ENCODE measurements at places on chromosomes 3 and 15. TPM values are rescaled to one million over a fixed set of nuclear protein-coding genes. Genes with fewer than 3 reads are reported as not detected.

GRCh38 chr3:89533275-89533674 is 425.9 kb downstream of the EPHA3 start:
- peaks cover 14% of the 10 kb centered on the region for H3K27me3 ChIP-seq
- no peak overlapping the region for H3K4me3 ChIP-seq
- no peaks in the 10 kb centered on the region for H3K36me3 ChIP-seq
- no peak overlapping the region for H3K27ac ChIP-seq
- H3K4me1 ChIP-seq, result no peaks in the 10 kb centered on the region

GRCh38 chr15:69013726-69014406 is 629 bp upstream of the NOX5 start:
- H3K27me3 ChIP-seq, result peaks cover 23% of the 10 kb centered on the region
- H3K27ac ChIP-seq, result no peak overlapping the region
- DNase-seq, result peak; percentile 3
- H3K4me1 ChIP-seq, result peaks cover 6% of the 10 kb centered on the region

DNA sequence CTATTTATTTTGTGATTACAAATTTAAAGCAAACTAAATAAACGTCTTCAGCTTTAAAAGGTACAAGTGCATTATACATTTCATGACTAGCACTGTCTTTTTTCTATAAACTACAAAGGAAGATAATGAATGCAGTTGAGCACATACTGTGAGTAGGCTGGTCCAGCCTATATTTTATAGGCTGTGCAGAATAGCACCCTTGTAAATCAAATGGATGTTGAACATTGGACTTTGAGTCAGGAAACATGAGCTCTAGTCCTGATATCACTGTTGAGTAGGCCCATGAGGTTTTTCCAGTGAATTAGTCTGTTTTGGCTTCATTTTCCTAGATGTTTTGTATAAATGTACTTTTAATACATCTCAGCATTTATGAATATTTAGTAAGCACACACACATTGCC is 447.3 kb upstream of the KCNMB2 start:
- DNase-seq, result no peak
- H3K36me3 ChIP-seq, result peaks cover 11% of the 10 kb centered on the region
- H3K4me3 ChIP-seq, result no peak overlapping the region
- H3K4me1 ChIP-seq, result peaks cover 42% of the 10 kb centered on the region
- no peaks in the 10 kb centered on the region for H3K27me3 ChIP-seq

DNA sequence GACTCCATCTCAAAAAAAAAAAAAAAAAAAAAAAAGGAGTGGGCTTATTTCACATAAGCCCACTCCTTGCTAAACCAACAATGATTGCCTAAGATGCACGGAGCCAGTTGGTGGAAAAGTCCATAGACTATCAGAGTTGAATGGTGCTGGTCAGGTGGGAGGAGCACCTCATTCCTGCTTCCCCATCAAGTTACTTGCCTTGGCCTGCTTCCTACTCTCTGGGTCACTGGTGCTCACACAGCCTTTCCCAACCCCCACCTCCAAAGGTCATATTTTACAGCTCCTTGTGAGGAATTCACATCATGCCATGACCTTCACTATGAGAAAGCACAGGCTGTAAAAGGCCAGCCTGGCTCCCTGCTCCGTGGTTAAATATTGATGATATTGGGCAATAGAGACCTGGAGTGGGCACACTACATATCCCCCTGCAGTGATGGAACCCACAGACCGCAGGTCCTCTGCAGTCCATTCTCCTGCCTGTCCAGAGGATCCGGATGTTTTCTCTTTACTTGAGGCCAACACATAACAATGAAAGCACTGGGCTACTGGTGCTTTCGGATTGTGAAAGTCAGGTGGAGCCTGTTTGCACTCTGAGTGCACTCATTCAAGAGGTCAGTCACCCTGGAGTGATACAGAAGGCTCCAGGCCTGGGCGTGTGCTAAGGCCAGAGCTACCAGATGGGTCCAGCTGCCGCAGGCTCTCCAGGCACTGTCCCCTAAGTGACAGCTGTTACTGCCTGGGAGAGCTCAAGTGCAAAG is at the start of gene SLC51B:
TSS of gene SLC51B (plus strand) at position 664 of the 758 bp plus-strand sequence. CDS start 4,618 bp downstream, outside the sequence.
- H3K36me3 ChIP-seq, result no peaks in the 10 kb centered on the region
- no peak within 1 kb of the TSS for H3K4me3 ChIP-seq
- no peaks in the 10 kb centered on the region for H3K27me3 ChIP-seq
- DNase-seq, result no peak
- no peak within 1 kb of the TSS for H3K27ac ChIP-seq

GRCh38 chr3:23991306-23991682 is 46.2 kb downstream of the NR1D2 start:
- no peak overlapping the region for H3K4me3 ChIP-seq
- no peak overlapping the region for H3K27ac ChIP-seq
- H3K36me3 ChIP-seq, result no peaks in the 10 kb centered on the region
- DNase-seq, result no peak
- H3K27me3 ChIP-seq, result no peaks in the 10 kb centered on the region
- H3K4me1 ChIP-seq, result peaks cover 24% of the 10 kb centered on the region

GRCh38 chr3:89332386-89332785 is 225.0 kb downstream of the EPHA3 start:
- H3K27ac ChIP-seq, result no peak overlapping the region
- H3K4me3 ChIP-seq, result no peak overlapping the region
- peaks cover 18% of the 10 kb centered on the region for H3K27me3 ChIP-seq
- no peaks in the 10 kb centered on the region for H3K36me3 ChIP-seq
- no peak for DNase-seq

GRCh38 chr3:130968221-130968620 is 58.4 kb downstream of the ASTE1 start:
- no peak for DNase-seq
- no peak overlapping the region for H3K27ac ChIP-seq
- H3K4me1 ChIP-seq, result no peaks in the 10 kb centered on the region
- no peak overlapping the region for H3K4me3 ChIP-seq

- DNase-seq, result no peak
- H3K27ac ChIP-seq, result no peak overlapping the region
- peaks cover 6% of the 10 kb centered on the region for H3K27me3 ChIP-seq
- H3K4me1 ChIP-seq, result no peaks in the 10 kb centered on the region
- H3K36me3 ChIP-seq, result no peaks in the 10 kb centered on the region
These were observed 205.6 kb downstream of the IL20RB start for GRCh38 chr3:137163241-137163871.

GRCh38 chr3:76043746-76044145 is 258.4 kb upstream of the ZNF717 start:
- peaks cover 35% of the 10 kb centered on the region for H3K4me1 ChIP-seq
- no peaks in the 10 kb centered on the region for H3K36me3 ChIP-seq

DNA sequence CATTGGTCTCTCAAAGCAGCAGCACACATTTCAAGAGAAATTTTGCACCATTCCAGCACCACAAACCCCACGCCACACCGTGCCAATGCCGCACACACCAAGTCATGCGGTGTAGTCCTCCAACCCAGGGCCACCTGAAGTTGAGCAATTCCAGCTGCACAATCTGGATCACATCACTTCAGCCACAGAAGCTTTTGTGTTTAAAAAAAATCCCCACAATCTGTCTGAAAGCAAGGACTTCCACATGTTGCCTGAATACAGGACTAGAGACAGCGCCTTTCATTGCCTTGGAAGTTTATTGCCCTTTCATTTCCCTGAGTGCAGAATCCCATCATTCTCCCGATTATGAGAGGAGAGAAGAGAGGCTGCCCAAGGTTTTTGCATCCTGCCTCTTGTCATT is 175.6 kb upstream of the BCL6 start:
- DNase-seq, result no peak
- H3K36me3 ChIP-seq, result peaks cover 4% of the 10 kb centered on the region
- no peaks in the 10 kb centered on the region for H3K27me3 ChIP-seq
- H3K27ac ChIP-seq, result no peak overlapping the region
- H3K4me3 ChIP-seq, result no peak overlapping the region
- peaks cover 12% of the 10 kb centered on the region for H3K4me1 ChIP-seq

- no peak overlapping the region for H3K4me3 ChIP-seq
- H3K4me1 ChIP-seq, result no peaks in the 10 kb centered on the region
- no peak overlapping the region for H3K27ac ChIP-seq
- DNase-seq, result no peak
- H3K27me3 ChIP-seq, result no peaks in the 10 kb centered on the region
These were observed 526.4 kb downstream of the SOX2 start for GRCh38 chr3:182238126-182238525.

GRCh38 chr3:60001369-60001768 is 951.5 kb upstream of the CFAP20DC start:
- H3K4me3 ChIP-seq, result no peak overlapping the region
- DNase-seq, result no peak
- peaks cover 2% of the 10 kb centered on the region for H3K4me1 ChIP-seq
- H3K27me3 ChIP-seq, result no peaks in the 10 kb centered on the region
- no peak overlapping the region for H3K27ac ChIP-seq

DNA sequence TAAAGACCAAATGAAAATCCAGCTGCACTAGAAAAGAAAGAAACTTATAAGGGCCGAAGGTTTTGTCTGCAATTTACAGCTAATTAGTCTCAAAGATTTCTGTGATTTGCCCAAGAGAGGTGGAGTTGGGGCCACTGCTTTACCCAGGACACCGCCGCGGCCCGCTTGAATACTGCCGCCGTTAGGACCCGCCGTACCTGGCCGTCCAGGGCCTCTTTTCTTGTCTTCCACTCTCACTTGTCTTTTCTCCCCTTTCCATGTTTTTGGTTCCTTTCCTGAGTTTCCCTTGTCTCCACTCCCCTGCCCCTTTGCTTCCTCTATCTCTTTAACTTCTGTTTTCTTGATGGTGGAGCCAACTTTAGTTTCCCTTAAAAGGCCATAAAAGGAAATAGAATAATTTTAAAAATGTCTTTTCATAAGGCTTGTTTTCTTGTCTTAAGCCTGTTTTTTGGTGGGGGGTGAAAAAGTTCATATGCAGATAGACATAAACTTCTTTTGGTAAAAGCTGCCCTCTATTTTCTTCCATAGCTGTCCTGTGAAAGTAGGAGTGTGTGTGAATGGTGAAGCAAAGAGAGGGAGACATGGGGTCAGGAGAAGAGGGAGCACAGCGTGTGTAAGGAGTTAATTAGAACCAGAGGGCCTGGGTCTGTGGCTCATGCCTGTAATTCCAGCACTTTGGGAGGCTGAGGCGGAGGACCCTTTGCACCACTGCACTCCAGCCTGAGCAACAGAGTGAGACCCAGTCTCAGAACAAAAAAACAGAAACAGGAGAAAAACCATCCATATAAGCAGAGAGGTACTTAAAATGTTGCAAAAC is 16.0 kb upstream of the CCNL1 start:
- H3K4me1 ChIP-seq, result peaks cover 22% of the 10 kb centered on the region
- no peaks in the 10 kb centered on the region for H3K36me3 ChIP-seq
- DNase-seq, result no peak

DNA sequence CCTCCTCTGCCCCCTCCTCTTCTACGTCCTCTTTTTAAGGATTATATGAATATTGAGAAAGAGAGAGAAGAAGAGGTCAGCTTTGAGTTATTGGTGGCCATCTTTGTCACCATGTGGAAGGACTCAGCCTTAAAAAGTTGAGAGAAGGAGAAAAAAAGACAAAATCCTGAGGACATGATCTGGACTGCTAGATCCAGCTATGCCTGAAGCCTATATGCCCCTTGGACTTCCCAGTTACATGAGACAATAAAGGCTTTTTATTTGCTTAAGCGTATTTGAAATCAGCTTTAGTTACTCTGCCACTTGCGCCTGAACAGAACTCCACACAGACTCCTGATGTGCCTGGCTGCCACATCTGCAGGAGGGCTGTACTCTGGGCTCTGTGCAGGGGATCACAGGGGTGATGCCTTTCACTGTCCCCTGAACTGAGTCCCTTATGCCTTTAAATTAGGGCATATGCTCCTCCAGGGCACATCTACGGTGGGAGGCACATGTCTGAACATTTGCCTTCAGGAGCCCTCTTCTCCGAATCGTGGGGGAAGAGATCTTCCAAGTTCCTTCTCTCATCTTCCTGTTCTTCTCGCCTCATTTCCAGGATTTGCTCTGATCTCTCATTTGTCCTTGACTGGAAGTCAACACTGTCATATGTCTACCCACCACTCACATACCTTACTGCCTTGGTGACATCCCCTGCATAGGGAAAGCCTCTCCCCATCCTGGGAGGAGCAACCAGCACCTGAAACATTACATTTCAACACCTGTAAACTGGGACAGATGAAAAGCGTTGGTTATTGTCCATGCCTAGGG is 14.0 kb upstream of the PLA2G4E start:
- no peak overlapping the region for H3K27ac ChIP-seq
- peaks cover 3% of the 10 kb centered on the region for H3K4me1 ChIP-seq
- no peak for DNase-seq
- peaks cover 22% of the 10 kb centered on the region for H3K27me3 ChIP-seq

GRCh38 chr3:79258479-79258878 is 509.3 kb downstream of the ROBO1 start:
- peaks cover 5% of the 10 kb centered on the region for H3K4me1 ChIP-seq
- H3K4me3 ChIP-seq, result no peak overlapping the region
- DNase-seq, result no peak
- H3K36me3 ChIP-seq, result no peaks in the 10 kb centered on the region
- H3K27ac ChIP-seq, result no peak overlapping the region

GRCh38 chr3:197368330-197368729 is 69.9 kb upstream of the DLG1 start:
- no peaks in the 10 kb centered on the region for H3K27me3 ChIP-seq
- no peak overlapping the region for H3K4me3 ChIP-seq
- peaks cover 66% of the 10 kb centered on the region for H3K4me1 ChIP-seq
- H3K27ac ChIP-seq, result no peak overlapping the region
- no peak for DNase-seq

GRCh38 chr15:88467935-88468528 is 524 bp downstream of the MRPS11 start:
- peaks cover 25% of the 10 kb centered on the region for H3K4me1 ChIP-seq
- peak overlapping the region; percentile 99 for H3K27ac ChIP-seq
- peak overlapping the region; percentile 92 for H3K4me3 ChIP-seq

DNA sequence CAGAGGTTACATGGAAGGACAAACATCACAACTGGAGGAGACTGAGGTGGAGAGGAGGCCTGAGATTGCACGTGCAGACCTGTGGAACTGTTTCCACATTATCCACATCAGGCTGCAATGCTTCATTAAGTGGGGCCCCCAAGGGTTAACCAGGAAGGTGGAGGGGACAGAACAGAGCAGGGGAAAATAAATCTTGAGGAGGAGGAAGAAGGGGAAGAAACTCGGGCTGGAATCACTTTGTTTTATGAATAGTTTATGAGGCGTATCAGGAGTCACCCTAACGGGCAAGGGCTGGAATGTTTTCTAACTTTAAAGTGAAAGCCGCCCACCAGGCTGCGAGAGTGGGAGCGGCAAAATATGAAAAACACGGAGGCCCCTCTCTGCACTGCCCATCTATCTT is 154.9 kb downstream of the WNT5A start:
- no peak overlapping the region for H3K4me3 ChIP-seq

GRCh38 chr15:42384597-42384996 is 25.3 kb downstream of the CAPN3 start:
- DNase-seq, result no peak
- peaks cover 3% of the 10 kb centered on the region for H3K36me3 ChIP-seq
- no peak overlapping the region for H3K4me3 ChIP-seq
- no peak overlapping the region for H3K27ac ChIP-seq
- H3K4me1 ChIP-seq, result peaks cover 12% of the 10 kb centered on the region

GRCh38 chr15:80152896-80153876 is at the start of gene FAH:
Gene FAH (plus strand): TSS chr15:80152999. CDS start chr15:80153055, 56 bp downstream.
- peak; percentile 86 for DNase-seq
- no peaks in the 10 kb centered on the region for H3K36me3 ChIP-seq
- H3K27ac ChIP-seq, result peak within 1 kb of the TSS; percentile 88
- no peaks in the 10 kb centered on the region for H3K27me3 ChIP-seq

- peaks cover 7% of the 10 kb centered on the region for H3K36me3 ChIP-seq
- no peak overlapping the region for H3K4me3 ChIP-seq
- no peaks in the 10 kb centered on the region for H3K27me3 ChIP-seq
- no peaks in the 10 kb centered on the region for H3K4me1 ChIP-seq
These were observed 92.0 kb downstream of the TFDP2 start for GRCh38 chr3:142057331-142057725.

Gene ZNF620
- 4.8 TPM for total RNA-seq

Gene DPPA2
- total RNA-seq, result not detected

Gene PATL2
- 0.24 TPM for total RNA-seq

Gene CAMK2N2
- total RNA-seq, result 1.8 TPM

Gene SUCNR1
- total RNA-seq, result not detected

Gene CA12
- 0.76 TPM for total RNA-seq

Gene METTL6
- total RNA-seq, result 23.9 TPM

Gene TTLL13
- total RNA-seq, result not detected

Gene TCF12
- total RNA-seq, result 164 TPM
